ENCODE measurements at places on chromosomes 12 and 14.

GRCh38 chr12:32588604-32589003 is 90.5 kb upstream of the DNM1L start:
- no peak for DNase-seq

GRCh38 chr12:54984658-54985376 is at the start of gene TESPA1:
TSS of gene TESPA1 (minus strand) at chr12:54984762. CDS start at chr12:54974562, 10,200 bp downstream.
- DNase-seq: peak; percentile 72

- DNase-seq: no peak
Observed at GRCh38 chr12:49984476-49985359, 12.0 kb downstream of the AQP6 start.

GRCh38 chr14:77027538-77028383 is 747 bp downstream of the IRF2BPL start:
- DNase-seq: no peak

- no peak for DNase-seq
Observed at GRCh38 chr12:56884421-56884820, 49.8 kb downstream of the SDR9C7 start.

- DNase-seq: no peak
Observed at GRCh38 chr12:78062786-78063185, 232.1 kb downstream of the NAV3 start.

GRCh38 chr14:99744199-99744872 is 48.9 kb upstream of the EML1 start:
- DNase-seq: no peak

DNA sequence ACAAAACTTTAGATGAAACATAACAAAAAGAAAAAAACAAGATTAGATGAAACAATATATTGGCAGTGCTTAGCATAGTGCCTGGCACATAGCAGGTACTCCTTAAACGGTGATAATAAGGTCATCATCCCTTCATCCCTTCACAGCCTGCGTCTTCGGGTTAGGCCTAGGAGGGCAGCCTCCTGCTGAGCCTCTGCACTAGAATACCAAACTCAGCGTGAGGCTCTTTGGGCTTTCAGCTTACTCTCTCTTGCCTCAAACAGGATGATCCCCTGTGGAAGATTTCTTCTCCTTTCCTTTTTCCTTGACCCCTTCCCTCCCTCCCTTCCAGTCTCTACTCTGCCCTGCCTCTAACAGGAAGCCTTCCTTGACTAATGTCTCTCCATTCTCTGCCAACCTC is 14.4 kb upstream of the FIGNL2 start:
- DNase-seq: no peak

DNA sequence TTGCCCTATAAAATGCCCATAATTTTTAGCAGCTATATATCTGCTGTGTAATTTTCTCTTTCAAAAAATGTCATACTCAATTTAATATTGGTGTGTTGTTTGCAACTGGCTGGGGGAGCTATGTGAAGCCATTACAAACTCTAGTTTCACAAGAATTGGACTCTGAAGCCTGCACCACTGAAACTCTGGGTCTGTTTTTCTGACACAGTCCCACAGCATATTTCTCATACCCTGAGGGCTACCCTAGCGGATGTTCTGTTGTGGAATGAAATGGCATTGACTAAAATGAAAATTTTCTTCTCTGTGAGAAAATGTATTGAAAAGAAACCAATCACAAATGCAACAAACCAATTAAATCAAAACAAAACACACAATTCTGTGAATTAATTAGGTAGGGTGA is 284.6 kb upstream of the NPAS3 start:
- DNase-seq: no peak
